ENCODE measurements at places on chromosomes 3 and 15.

- no peak for DNase-seq
These were observed 113.5 kb upstream of the ALCAM start for GRCh38 chr3:105253225-105253624.

DNA sequence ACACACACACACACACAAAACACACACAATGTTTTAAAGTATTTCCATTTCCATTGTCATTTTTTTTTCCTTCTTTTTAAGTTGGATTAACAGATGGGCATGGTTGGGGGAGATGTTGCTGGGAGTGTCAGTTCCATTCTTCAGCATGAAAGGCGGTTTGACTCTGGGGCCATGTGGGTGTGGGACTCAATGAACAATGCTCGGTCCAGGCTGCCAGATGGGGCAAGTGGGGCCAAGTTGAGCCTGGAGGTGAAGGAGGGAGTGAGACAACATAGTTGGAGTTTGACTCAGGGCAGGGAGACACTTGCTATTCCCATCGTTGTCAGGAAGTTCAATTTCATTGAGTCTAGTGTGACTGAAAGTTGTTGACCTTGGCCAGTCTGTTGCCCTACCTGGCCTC, 125.3 kb downstream of the TLE3 start:
- DNase-seq, result no peak

DNA sequence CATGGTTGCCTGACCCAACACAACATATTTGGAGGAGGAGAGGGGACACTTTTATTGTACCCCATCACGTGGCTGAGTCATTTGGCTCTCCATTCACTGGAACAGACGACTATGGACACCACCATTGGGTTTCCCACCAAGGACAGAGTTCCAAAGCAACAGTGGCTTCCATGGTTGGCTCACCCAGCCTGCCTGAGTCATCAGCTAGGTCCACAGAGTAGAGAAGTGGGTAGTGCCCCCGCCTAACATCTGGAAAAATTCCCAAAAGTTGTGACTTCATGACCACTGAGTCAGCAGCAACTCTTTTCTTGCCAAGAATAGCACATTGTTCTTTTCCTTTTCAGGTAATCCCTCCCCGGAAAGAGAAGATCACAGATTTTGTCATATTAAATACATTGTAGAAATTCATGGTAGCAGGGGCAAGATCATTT, 3.0 kb upstream of the PPP1R2 start:
- no peak for DNase-seq

- no peak for DNase-seq
These were observed 17.5 kb downstream of the PLA2G4F start for GRCh38 chr15:42138968-42139386.

- DNase-seq, result no peak
These were observed 197.5 kb upstream of the TSC22D2 start for GRCh38 chr3:150210461-150211110.

DNA sequence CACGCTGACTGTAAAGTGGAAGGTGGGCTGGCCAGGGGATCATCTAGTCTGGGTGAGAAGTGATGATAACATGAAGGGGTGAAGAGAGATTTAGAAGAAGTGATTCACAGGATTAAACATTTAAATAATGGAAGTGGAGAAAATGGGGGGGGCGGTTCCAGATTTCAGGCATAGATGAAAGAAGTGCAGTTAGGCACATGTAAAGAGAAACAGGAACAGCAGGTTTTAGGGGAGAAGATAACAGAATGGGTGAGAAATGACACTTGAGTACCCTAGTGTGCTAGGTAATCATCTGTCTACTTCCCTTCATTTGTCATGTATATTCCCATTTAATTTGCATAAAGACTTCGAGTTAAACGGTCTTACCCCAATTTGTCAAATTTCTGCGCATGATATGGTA, 15.3 kb downstream of the B3GNT5 start:
- no peak for DNase-seq

GRCh38 chr3:113663324-113663750, 33.1 kb downstream of the USF3 start:
- DNase-seq, result no peak

DNA sequence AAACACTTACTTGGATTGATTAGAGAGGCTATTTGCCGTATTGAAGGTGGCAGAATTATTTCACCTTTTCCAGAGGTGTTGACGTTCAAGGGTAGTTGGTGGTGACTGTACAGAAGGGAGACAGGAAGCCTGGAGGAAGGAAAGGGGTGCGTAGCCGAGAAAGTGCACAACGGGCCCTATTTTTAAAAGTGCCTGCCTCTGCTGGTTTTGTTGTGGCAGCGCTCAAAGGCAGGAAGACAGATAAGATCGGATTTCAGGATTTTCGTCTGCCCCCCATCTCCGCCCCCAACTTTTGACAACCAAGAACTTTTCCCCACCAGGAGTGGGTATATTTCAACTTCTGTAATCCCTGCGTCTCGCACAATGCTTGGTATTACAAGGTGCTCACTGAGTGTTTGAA, 38.5 kb downstream of the SMAD3 start:
- DNase-seq, result no peak

GRCh38 chr15:65300924-65301441, 3.5 kb upstream of the RNU5B-1 start:
- DNase-seq, result no peak

DNA sequence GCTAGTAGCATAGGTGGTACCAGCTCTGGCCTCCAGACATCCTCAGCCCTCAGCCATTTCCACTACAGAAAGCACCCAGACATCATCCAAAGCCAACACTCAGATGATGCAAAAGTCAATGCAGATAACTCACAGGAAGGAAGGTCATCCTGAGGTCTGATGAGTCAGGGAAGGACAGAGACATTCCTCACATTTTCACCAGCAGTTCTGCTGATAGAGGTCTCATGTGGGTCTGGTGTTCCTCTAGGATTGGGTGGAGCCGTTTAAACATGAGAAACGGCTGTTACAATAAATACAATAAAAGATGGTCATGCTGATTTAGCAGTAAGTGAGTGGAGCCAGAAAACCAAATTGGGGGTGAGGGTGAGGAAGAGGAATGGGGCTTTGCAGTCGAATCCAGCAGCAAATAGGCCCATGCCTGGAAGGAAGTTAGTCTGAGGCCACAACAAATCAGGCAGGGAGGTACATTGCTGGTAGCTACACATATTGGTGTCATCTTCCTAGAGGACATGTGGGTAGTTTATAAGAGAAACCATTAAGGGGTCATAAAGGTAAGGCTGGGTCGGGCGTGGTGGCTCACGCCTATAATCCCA, 33.3 kb upstream of the FLNB start:
- DNase-seq, result no peak
